HuH-7.5 (cell line): ENCODE measurements at places on chromosomes 11 and 22.
A peak's percentile ranks its signal among the peaks of the same experiment; 100 is the strongest.

- peak; percentile 39 for DNase-seq
Observed at GRCh38 chr11:27349919-27350318, 13.1 kb downstream of the CCDC34 start.

DNA sequence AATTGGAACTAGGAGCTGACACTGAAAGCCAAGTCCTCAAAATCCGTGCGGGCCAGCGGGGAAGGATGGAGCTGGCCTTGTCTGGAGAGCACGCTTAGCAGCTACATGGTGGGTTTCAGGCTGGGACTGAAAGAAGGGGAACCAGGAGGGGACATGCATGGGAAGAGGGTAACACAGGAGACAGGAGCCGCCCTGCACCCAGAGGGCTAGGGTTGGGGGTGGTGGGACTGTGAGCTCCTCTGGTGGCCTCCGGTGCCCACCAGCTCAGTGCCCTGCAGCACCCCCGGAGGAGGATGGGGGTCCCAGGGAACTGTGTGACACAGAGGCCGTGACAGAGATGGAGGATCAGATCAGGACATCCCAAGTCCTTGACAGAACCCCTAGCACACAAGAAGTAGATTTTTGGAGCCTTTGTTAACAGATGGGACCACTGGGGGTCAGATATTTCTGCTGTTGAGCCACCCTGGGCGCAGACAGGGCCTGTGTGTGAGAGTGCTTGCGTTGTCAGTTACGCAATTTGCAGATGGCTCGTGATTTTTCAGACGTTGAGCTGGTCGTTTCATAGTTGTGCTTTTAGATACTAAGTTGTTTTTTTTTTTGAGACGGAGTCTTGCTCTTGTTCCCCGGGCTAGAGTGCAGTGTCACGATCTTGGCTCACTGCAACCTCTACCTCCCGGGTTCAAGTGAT lies 21.3 kb upstream of the GRAMD4 start:
- no peak for DNase-seq

DNA sequence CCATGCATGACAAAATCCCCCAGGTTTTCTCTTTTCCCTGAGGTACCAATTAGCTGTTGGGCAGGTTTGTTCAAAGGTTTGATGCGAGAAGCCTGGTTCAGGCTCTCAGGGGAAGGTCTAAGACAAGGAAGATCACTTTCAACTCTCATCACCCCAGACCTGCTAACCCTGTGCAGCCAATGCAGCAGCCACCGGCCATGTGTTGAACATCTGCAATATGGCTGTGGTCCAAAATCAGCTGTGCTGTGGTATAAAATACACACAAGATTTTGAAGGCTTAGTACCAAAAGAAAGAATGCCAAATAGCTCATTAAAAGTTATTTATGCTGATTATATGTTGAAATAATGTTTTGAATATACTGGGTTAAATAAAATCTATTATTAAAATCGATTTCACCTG lies 58.5 kb downstream of the SMCO4 start:
- no peak for DNase-seq

- no peak for DNase-seq
Observed at GRCh38 chr11:89443361-89444322, 47.5 kb downstream of the NOX4 start.

DNA sequence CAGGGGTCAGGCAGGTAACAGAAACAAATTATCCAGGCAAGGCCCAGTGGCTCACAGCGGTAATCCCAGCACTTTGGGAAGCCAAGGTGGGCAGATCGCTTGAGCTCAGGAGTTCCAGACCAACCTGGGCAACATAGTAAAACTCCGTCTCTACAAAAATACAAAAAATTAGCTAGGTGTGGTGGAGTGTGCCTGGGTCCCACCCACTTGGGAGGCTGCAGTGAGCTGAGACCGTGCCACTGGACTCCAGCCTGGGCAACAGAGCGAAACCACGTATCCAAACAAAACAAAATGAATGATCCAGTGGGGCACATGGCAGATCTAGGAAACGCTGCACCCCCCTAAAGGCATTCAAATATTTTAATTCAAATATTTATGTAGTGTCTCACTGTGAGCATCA lies 9.9 kb downstream of the NUMA1 start:
- DNase-seq = no peak

- no peak for DNase-seq
Observed at GRCh38 chr11:103170865-103171264, 61.6 kb downstream of the DYNC2H1 start.

- DNase-seq = peak; percentile 32
Observed at GRCh38 chr22:36221799-36222751, 17.3 kb downstream of the APOL2 start.

- no peak for DNase-seq
Observed at GRCh38 chr11:64881476-64881875, 3.1 kb upstream of the EHD1 start.

- DNase-seq = no peak
Observed at GRCh38 chr11:44537679-44538078, 27.8 kb upstream of the CD82 start.

- DNase-seq = no peak
Observed at GRCh38 chr11:68890490-68891231, 13.0 kb downstream of the MRPL21 start.

- no peak for DNase-seq
Observed at GRCh38 chr11:75147875-75148263, 3.0 kb upstream of the SLCO2B1 start.

DNA sequence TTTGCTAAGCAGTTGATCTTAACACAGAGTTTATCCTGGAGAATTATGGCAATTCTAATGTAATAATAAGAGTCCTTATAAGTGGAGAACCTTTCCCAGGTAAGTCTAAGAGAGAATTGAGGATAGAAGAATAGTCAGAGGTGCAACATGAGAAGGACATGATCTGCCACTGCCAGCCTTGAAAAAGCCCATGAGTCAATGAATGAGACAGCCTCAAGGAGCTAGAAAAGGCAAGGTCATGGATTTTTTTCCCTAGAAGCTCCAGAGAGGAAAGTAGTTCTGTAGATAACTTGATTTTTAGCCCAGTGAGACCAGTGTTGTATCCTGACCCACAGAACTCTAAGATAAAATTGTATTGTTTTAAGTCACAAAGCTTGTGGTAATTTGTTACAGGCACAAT lies 16.9 kb downstream of the MS4A6A start:
- DNase-seq = no peak

DNA sequence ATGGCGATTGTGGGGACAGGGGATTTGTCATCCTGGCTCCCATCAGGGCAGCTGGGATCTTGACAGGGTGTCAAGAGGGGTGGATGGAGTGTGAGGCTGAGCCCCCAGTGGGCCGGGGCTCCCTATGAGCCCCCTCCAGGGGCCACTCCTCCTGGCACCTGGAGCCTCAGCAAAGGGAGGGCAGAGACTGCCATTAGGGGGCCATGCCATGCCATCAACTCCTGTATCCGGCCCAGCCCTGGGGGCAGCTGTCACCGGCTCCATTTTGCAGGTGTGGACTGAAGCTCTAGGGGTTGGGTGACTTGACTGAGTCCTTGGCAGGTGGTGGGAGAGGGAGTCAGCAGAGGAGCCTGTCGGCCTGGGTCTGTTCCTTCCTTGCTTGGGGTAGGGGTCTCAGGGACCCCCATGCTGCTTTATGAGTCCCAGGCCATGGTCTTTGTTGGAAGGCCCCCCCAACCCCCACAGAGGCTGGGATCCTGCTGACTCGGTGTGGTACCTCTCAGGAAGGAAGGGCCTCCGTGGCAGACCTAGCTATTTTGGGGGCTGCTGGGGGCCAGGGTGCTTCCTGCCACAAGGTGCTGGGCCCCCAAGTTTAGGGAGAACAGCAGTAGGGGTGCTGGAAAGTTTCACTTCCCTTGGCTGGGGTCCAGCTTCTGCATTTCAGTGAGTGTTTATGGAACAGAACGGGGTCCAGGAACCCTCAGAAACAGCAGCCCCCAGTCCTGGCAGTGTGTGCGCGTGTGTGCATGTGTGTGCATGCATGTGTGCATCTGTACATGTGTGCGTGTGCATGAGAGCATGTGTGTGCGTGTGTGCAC lies 1.5 kb downstream of the ACY3 start:
- DNase-seq = no peak

DNA sequence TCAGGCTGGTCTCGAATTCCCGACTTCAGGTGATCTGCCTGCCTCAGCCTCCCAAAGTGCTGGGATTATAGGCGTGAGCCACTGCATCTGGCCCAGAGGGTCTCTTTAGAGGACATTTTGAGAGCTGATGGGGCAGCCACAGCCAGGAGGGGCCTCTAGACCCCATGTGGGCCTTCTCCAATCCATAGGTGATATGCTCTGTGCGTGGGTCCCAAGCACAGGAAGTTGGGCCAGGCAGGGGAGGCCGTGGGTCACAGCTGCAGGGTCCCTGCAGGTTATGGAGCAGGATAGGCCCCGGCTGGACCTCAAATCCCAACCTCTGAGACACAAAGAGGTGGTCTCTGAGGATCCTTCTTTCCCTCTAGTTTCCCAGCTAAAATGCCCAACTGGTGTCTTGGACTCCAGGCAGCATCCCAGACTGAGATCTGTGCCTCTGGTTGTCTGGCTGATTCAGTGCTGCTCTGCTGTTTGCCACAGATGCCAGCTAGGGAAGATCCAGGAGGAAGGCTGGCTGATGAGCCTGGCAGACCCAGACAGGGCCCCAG lies 1.5 kb downstream of the LRRC75B start:
- DNase-seq = no peak

DNA sequence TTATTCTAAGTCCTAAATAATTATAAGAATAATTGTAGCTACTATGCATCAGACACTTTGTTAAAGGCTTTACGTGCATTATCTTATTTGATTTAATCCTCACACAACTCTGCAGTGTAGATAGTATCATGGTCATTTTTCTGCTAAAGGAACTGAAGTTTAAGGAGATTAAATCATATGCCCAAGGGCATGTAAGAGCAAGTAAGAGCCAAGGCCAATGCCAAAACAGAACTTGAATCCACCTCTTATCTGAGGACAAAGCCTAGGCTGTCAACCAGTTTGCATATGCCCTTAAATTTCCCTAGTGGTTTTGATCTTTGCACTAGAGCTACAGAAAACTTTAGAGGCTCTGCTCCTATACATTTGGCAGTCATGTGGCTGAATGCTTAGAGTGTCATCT lies 65.6 kb upstream of the OR5AK2 start:
- DNase-seq = no peak

DNA sequence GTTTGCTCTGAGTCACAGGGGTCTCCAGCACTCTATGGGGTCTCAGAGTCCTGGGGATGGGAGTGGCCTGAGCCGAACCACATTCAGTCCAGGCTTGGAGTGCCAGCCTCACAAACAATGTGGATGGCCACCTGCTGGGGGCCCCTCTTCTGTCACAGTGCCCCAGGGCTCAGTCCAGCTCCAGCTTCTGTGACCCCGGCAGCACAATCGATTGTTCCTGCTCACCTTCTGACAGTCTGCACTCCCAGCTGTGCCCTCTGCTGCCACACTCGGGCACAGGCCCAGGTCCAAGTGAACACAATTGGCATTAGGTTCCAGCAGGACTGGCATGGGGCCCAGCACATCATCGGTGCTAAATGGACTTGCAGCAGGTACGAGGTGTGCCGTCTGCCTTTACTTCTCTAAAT lies 84.8 kb downstream of the TP53I11 start:
- DNase-seq = no peak

DNA sequence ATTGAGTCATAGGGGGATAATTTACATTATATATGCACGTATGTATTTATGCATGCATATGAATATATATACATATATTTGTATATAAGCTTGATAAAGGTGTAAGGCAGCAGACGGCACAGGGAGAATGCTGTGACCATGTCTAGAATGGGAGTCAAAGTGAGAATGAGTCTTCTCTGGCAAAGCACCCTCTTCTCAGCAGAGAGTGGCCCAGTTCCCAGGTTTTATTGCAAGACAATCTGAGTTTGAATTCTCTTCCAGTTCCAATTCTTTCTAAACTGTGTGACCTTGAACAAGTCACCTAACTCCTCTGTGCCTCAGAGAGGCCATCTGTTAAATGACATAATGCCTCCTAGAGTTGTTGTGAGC lies 13.8 kb downstream of the EHF start:
- DNase-seq = no peak

DNA sequence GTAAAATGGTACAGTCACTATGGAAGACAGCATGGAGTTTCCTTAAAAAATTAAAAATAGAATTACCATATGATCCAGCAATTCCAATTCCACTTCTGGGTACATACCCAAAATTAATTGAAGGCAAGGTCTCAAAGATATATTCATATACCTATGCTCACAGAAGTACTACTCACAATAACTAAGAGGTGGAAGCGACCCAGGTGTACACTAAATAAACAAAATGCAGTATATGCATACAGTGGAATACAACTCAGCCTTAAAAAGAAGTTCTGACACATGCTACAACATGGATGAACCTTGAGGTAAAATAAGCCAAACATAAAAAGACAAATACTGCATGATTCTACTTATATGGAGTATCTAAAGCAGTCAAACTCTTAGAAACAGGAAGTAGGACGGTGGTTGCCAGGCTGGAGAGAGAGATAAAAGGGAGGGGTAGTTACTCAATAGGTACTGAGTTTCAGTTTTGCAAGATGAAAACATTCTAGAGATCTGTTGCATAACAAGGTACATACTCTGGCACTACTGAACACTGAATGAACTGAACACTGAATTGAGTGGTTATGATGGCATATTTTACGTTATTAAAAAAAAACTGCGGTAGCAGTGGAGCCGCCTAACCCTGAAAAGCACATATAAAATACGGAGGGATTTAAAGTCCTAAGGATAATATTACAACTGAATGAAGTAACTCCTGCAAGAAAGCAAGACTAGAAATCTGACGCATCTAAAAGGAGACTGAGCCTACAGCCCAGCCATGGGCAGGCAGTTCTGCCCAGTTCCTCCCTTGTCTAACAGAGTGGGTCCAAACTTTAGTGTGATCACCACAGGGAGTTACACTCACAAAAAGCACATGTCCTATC lies 12.8 kb downstream of the DGCR2 start:
- DNase-seq = peak; percentile 46

- DNase-seq = no peak
Observed at GRCh38 chr11:34068111-34068510, 16.6 kb downstream of the CAPRIN1 start.

DNA sequence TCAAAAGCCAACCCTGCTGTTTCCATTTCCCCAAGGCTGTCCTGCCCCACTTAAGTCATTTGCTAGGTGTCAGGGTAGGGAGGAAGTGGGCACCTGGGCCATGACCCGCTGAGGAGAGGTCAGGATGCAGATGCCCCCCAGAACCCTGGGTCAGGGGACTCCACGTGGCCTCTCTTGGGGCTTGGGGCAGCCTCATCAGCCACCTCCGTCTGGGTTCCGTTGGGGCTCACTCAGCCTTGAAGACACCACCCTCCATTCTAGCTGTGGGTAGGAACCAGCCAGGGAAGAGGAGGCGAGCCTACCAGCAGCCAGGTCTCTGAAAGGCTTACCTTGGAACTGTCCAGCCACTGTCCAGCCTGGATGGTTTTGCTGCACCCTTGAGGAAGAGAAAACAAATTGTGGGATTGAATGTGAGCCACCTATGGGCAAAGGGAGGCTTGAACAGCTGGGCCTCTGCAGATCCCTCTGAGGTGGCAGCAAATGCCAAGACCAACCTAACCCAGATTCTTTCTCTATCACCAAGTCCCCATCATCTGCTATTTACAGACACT lies 2.5 kb downstream of the APOL4 start:
- DNase-seq = no peak

DNA sequence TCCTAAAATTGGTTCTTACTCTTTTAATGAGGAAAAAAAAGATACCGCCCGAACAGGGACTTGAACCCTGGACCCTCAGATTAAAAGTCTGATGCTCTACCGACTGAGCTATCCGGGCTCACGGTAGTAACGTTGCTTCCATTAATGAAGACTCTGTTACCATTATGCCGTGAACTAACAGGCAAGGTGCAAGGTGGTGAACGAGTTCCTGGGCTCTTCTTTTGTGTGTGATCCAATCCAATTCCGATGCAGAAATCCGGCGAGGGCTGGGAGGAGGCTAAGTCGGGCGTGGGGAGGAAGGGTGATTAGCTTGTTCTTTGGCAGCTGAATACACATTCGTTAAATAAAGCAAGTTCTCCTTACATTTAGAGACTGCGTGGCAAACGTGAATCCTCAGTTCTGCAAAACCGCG lies 49.0 kb downstream of the OR4D9 start:
- peak; percentile 79 for DNase-seq
